ENCODE measurements at places on chromosomes 16 and 17.

- no peak for DNase-seq
Measured at GRCh38 chr17:73118951-73119391, 26.5 kb upstream of the SLC39A11 start.

- DNase-seq: peak; percentile 76
Measured at GRCh38 chr17:82332669-82333278, 792 bp downstream of the SECTM1 start.

DNA sequence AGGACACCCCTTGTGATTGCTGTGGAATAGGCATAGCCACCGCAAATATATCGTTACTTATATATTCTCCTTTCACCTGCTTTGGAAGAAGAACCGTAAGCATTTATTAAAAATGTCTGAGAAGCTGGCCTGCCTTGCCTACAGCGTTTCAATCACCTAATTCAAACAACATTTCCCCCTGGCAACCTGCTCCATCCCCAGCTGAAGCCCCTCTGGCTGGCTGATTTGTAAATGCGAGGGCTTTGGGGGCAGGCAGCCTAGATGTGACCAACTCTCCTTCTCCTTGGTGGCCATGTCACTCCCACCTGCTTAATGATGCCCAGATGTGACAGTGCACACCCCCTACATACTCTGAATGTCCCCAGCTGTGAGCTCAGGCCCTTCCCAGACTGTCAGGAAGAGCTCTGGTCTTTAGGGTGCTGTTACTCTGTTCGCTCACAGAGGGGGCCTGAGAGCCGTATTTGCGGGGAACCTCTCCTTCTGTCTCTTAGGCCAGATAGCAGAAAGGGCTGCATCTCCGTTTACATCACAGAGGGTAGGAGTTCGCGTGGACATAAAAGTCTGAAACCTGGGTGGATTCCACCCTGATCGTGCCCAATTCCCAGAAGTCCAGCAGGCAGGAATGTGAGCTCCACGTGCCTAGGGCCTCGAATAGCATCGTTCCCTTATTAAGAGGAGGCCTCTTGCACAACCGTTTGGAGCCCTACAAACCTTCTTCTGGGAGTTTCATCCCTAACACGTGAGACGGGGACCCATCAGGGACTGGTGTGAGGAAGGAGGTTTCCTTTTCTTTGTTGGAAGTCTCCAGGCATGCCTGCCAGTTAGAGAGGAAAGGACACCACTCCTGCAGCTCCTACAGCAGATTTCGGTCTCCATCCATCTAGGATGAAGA is 2.4 kb upstream of the SDK2 start:
- DNase-seq: no peak

DNA sequence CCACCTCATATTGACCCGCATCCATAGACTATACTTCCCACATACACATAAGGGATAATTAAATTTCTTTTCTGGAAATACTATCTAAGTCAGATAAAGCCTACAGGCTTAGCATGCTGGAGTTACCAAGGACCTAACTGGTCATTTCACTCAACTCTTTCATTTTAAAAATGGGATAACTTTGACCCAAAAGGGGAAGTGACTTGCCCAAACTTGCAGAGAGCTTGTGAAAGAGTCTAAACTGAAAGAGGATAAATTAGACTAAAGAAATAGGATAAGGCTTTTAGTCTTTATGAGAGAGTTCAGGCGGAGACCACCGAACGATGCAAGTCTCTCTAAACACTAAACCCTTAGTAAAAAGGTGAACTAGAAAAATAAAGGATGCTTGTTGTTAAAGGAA is 3.9 kb upstream of the KRT33A start:
- DNase-seq: no peak

GRCh38 chr16:88007321-88007731 is 56.1 kb downstream of the BANP start:
- DNase-seq: no peak

DNA sequence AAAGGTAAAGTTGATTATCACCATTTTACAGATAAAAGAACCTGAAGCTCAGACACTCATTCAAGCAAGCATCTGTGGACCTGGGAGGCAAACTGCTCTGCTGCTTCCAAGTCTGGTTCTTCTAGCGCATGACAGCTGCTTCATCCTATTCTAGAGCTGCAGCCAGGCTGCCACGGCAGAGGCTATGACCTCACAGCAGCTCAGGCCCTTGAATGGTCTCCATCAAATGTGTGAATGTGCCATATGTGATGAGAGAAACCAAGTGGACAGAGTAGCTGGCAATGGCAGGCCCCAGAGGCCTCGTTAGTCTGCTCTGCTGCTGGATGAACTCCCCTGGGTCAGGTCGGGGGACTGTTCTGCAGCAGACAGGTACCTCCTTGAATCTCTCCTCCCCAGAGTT is 30.7 kb upstream of the FOXJ1 start:
- no peak for DNase-seq

All from Right ventricle myocardium superior (tissue), 1 donor.